ENCODE measurements at places on chromosomes 13 and 19.

GRCh38 chr19:11070123-11070522 is 19.1 kb upstream of the LDLR start:
- DNase-seq, result no peak

DNA sequence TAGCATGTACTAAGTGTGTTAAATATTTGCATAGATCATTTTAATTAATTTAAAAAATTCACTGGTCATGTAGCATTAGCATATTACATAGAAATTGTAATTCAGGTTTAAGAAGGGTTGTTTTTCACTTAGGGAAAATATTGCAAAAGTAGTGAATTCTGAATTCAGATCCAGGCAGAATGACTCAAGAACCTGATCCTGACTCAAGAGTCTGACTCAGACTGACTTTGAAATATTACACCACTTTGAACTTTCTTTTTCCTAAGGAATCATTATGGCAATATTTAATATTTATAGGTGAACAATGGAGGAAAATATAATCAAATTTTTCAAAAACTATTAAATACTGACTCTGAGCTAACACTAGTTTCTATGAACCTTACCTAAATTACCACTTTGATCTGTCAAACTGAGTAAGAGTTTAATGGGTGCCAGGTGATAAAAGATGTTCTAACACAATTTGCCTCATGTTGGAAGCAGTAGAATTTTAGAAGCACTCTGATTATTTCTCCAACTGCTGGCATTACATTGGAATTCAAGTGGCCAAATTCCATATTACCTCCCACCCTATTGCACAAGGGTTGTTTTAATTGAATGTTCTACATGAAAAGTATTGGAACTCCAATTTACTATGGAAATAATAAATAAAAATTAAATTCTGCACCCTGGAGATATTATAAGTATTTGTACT is 261.6 kb downstream of the SLITRK1 start:
- DNase-seq, result no peak

- no peak for DNase-seq
Observed at GRCh38 chr13:50914848-50915247, 5.3 kb downstream of the RNASEH2B start.

DNA sequence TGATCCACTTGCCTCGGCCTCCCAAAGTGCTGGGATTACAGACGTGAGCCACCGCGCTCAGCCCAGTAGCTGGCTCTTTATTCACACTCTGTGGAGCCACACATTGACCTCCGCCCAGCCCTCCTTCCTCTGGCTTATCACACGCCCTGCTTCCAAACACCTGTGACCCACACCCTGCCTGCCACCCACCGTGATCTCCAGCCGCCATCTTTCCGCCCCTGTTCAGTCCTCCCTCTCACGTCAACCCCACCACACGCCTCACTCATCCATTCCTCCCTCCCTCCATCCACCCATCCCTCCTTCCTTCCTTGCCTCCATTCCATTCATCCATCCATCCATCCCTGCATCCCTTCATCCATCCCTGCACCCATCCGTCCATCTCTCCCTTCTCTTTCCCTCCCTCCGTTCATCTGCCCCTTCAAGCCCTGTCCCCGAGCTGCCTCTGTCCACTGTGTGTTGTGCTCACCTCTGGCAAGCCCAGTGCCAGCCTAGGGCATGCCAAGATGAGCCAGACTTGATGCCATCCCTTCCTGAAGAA is 17.6 kb downstream of the ZNF296 start:
- no peak for DNase-seq

GRCh38 chr13:44063881-44064280 is 184.2 kb downstream of the LACC1 start:
- DNase-seq, result no peak
